ENCODE measurements at places on chromosomes 16 and 17.

- H3K4me1 ChIP-seq: peaks cover 2% of the 10 kb centered on the region
- no peak for DNase-seq
- H3K4me3 ChIP-seq: no peak overlapping the region
- H3K36me3 ChIP-seq: no peaks in the 10 kb centered on the region
- H3K27ac ChIP-seq: no peak overlapping the region
Observed at GRCh38 chr17:2122641-2123302, 67.9 kb downstream of the HIC1 start.

GRCh38 chr16:57614944-57615343 is 13.5 kb upstream of the ADGRG1 start:
- no peak overlapping the region for H3K4me3 ChIP-seq
- no peak overlapping the region for H3K27ac ChIP-seq
- no peaks in the 10 kb centered on the region for H3K27me3 ChIP-seq
- peaks cover 12% of the 10 kb centered on the region for H3K4me1 ChIP-seq
- DNase-seq: no peak

DNA sequence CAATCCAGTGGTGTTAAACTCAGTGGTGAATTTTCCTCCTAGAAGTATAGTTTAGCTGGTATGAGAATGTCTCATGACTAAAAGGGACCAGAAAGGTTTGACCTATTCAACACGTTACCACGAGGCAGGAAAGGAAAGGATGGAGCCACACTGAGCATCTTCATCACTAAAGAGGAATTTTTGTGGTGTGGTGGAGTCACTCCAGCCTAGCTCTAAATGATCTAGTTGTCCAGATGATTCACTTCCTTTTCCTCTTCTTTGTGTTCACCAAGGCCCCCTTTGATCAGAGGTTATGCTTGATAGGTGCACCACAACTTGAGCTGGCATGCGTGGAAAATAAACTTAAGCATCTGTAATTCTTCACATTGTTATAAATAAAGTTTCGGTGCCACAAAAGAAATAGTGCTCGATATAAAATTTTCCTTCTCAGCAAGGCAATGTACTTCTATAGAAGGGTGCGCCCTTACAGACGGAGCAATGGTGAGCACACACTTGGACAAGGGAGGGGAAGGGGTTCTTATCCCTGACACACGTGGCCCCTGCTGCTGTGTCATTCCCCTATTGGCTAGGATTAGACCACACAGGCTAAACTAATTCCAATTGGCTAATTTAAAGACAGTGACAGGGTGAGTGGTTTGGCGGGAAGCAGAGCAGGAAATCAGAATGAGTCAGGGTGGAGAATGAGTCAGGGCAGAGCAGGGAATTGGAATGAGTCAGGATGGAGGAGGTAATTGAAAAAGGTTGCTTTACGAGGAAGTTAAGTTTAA is 254.6 kb downstream of the HS3ST3A1 start:
- DNase-seq: peak; percentile 87
- H3K4me3 ChIP-seq: no peak overlapping the region
- no peaks in the 10 kb centered on the region for H3K36me3 ChIP-seq
- H3K27me3 ChIP-seq: no peaks in the 10 kb centered on the region
- H3K27ac ChIP-seq: peak overlapping the region; percentile 67

DNA sequence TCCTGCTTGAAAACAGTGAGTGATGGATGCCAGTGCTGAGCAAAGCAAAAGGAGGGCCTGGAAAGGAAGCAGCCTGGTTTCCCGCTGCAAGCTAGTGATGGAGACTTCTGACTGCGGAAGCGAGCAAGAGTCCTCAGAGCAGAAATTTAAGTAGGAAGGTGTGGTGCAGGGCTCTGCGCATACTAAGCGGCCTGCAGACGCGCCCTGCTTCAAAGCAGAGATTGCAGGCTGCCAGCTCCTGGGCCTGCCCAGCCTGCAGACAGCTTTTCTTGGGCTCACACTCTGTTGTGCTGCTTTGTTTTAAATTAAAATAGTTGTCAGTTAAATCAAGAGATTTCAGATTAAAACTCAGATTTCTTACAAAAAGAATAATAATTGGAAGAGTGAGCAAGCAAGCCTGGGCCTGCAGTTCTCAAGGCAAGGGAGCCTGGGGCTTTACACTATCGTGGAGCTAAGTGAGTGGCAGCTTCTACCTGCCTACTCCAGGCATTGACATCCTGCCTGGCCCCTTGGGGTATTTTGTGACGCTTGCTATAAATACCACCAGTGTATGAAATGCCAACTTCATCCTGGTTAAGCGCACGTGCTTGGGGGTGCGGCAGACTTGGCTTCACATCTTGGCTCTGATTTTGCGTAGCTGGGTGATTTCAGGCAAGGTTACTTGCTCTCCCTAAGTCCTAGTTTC is 237.3 kb downstream of the XYLT1 start:
- no peak overlapping the region for H3K27ac ChIP-seq
- no peaks in the 10 kb centered on the region for H3K36me3 ChIP-seq
- DNase-seq: no peak
- H3K27me3 ChIP-seq: no peaks in the 10 kb centered on the region

- DNase-seq: no peak
- H3K27me3 ChIP-seq: no peaks in the 10 kb centered on the region
- no peaks in the 10 kb centered on the region for H3K4me1 ChIP-seq
- H3K36me3 ChIP-seq: peaks cover 7% of the 10 kb centered on the region
- no peak overlapping the region for H3K27ac ChIP-seq
Observed at GRCh38 chr16:71855937-71856662, 10.3 kb downstream of the ATXN1L start.

- no peak overlapping the region for H3K27ac ChIP-seq
- H3K36me3 ChIP-seq: peaks cover 4% of the 10 kb centered on the region
- no peak overlapping the region for H3K4me3 ChIP-seq
- peaks cover 5% of the 10 kb centered on the region for H3K4me1 ChIP-seq
- no peak for DNase-seq
Observed at GRCh38 chr17:47184681-47185080, 4.4 kb downstream of the CDC27 start.

- no peak overlapping the region for H3K4me3 ChIP-seq
- no peaks in the 10 kb centered on the region for H3K27me3 ChIP-seq
- H3K36me3 ChIP-seq: no peaks in the 10 kb centered on the region
Observed at GRCh38 chr17:46789610-46790009, 28.9 kb downstream of the WNT3 start.

DNA sequence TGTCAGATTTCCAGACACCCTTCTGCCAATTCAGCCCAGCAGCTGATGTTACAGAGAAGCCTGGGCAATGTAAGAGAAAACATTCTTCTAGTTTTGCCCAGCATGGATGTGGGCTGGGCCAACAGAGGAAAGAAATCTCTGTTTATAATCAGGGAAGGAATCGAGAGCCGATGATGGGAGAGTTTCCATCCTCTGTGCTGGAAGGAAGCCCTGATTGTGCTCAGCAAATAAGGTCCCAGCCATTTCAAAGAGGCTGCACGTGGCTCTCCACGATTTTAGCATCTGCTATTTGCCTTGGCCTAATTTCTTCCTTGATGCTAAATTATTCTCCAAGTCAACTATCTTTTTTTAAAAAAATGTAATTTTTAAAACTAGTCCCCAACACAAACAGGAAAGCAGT is 70.0 kb downstream of the IRX6 start:
- no peak overlapping the region for H3K4me3 ChIP-seq
- H3K4me1 ChIP-seq: no peaks in the 10 kb centered on the region
- peaks cover 51% of the 10 kb centered on the region for H3K27me3 ChIP-seq

DNA sequence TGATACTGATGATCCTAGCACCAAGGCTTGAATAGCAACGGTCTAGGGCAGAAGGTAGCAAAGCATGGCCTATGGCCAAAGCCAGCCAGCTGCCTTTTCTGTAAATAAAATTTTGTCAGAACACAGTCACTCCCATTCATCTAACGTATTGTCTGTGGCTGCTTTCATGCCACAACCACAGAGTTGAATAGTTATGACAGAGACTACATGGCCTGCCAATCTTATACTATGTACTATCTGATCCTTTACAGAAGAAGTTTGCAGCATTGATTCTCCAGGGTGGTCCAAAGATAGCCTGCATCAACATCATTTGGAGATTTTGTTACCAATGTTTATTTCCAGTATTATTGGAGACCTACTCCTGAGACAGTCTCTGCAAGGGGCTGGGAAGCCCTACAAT is 19.9 kb upstream of the MMD start:
- H3K27ac ChIP-seq: no peak overlapping the region
- H3K4me3 ChIP-seq: no peak overlapping the region
- H3K36me3 ChIP-seq: no peaks in the 10 kb centered on the region
- DNase-seq: no peak

- no peak for DNase-seq
- H3K27me3 ChIP-seq: no peaks in the 10 kb centered on the region
- H3K4me3 ChIP-seq: no peak overlapping the region
- peaks cover 18% of the 10 kb centered on the region for H3K4me1 ChIP-seq
- no peak overlapping the region for H3K27ac ChIP-seq
Observed at GRCh38 chr17:6472517-6472916, 28.3 kb downstream of the PIMREG start.

DNA sequence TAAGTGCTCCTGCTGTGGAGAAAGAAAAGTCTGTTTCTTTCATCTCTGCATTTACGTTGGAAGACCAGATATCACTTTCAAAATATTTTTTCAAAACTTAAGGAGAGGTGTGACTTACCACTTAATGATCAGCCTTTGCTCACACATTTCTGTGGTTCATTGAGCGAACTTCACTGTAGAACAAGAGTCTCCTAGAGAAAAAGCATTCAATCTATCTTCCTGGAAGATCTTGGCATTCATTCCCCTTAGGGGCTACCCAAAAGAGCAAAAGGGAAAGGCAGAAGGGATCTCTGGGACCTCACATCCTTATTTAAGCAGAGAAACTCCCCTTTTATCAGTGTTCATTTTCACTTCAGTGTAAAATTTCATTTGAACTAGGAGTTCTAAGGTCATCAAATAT is 61.2 kb downstream of the HS3ST3A1 start:
- 0 out of 2 replicates have a peak overlapping the region, but pooled peaks have one; percentile 17 for H3K4me3 ChIP-seq
- H3K27me3 ChIP-seq: no peaks in the 10 kb centered on the region
- no peak for DNase-seq
- no peaks in the 10 kb centered on the region for H3K36me3 ChIP-seq
- peaks cover 47% of the 10 kb centered on the region for H3K4me1 ChIP-seq

GRCh38 chr17:39757176-39757662 is 19.5 kb downstream of the GRB7 start:
- H3K4me1 ChIP-seq: peaks cover 14% of the 10 kb centered on the region
- no peaks in the 10 kb centered on the region for H3K36me3 ChIP-seq

DNA sequence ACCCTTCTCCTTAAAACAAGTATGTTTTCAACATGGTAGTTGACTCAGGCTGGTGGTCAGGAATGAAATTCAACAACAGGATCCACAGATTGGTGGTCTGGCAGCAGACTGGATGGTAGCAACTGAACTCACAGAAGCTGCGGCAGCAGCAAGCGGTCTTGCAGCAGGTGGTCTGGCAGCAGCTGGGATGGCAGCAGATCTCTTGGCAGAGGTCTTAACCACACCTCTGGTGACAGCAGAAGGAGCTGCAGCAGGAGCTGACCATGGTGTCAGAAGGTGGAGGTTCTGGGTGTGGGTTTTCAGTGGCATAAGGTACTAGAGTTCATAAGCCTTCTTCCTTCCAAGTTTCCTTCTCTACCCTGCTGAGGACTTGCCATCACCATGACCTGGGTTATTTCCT is 2.2 kb upstream of the KRTAP4-1 start:
- H3K27me3 ChIP-seq: no peaks in the 10 kb centered on the region
- no peaks in the 10 kb centered on the region for H3K36me3 ChIP-seq
- no peak overlapping the region for H3K4me3 ChIP-seq
- no peak overlapping the region for H3K27ac ChIP-seq
- DNase-seq: no peak

DNA sequence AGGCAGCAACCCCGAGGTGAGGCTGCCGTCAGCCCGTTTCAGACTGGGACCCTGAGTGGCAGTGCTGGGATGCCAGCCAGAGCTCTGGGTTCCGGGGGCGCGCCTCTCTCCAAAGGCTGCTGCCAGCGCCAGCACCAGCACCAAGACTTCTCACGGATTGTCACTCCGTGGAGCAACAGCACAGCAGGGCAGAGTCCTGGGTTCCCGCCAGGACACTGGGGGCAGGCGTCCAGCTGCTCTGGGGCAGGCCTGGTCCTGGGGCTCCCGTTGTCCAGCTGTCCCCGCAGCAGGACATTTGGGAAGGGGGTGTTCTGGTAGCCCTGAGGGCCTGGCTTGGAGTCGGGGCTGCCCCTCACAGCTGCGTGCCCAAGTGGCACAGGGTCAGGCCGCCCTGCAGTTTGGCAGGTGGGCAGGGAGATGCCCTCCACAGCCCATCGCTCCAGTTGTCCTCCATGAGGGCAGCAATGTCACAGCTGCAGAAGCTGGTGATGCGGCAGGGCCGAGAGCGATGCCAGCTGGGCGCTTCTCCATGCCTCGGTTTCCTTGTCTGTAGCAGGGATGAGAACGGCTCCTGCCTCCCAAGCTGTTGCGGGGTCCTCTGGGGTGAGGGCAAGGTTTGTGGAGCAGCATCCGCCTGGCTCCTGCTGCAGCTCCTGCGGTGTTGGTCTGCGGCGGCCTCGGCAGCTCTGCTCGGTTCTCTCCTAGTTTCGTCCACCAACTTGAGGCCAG is 137.3 kb upstream of the CIBAR2 start:
- no peak for DNase-seq
- peaks cover 32% of the 10 kb centered on the region for H3K4me1 ChIP-seq
- H3K27me3 ChIP-seq: no peaks in the 10 kb centered on the region
- H3K27ac ChIP-seq: no peak overlapping the region

DNA sequence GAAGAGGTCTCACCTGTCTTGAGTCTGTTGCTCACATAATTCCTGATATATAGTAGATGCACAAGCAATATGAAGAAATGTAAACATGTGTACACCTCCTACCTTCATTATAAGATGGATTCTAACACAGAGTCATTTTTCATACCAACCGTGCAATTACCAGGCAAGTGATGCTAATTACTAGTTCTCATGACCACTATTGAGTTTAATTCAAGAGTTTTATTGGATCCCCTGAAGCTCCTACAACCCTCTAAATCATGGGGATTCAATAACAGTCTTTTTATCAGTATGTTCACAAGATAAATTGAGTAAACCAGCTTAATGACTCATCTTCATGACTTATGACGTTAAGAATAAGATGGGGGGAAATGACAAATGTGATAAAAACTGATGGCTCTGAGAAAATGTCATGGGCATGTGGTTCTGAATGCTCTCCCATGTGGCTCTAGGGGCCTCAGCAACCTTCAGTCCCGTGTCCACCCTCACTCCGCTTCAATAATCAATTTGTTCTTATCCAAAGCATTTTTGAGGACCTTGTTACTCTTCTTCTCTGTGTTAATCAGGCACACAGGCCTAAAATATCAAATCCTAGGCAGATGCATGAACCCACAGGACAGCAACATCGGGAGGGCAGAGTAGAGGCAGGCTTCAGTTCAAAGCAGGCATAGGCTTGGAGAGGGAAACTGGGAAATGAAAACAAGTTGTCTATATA is 42.8 kb downstream of the PRAC1 start:
- H3K27ac ChIP-seq: no peak overlapping the region
- H3K4me3 ChIP-seq: no peak overlapping the region
- DNase-seq: no peak
- no peaks in the 10 kb centered on the region for H3K36me3 ChIP-seq
- peaks cover 13% of the 10 kb centered on the region for H3K4me1 ChIP-seq
- H3K27me3 ChIP-seq: no peaks in the 10 kb centered on the region

- H3K4me1 ChIP-seq: no peaks in the 10 kb centered on the region
- H3K27me3 ChIP-seq: peaks cover 18% of the 10 kb centered on the region
- no peak for DNase-seq
- H3K27ac ChIP-seq: no peak overlapping the region
- no peak overlapping the region for H3K4me3 ChIP-seq
Observed at GRCh38 chr16:47851146-47851545, 304.6 kb downstream of the ABCC12 start.

- peaks cover 9% of the 10 kb centered on the region for H3K4me1 ChIP-seq
Observed at GRCh38 chr16:83831456-83831987, 23.7 kb downstream of the HSBP1 start.
